ENCODE measurements at places on chromosomes 7 and 10.
A peak's percentile ranks its signal among the peaks of the same experiment; 100 is the strongest.

GRCh38 chr10:97549587-97550322 is 22.8 kb upstream of the ANKRD2 start:
- DNase-seq: peak; percentile 14

- no peak for DNase-seq
Observed at GRCh38 chr10:61987951-61988379, 86.5 kb downstream of the ARID5B start.

DNA sequence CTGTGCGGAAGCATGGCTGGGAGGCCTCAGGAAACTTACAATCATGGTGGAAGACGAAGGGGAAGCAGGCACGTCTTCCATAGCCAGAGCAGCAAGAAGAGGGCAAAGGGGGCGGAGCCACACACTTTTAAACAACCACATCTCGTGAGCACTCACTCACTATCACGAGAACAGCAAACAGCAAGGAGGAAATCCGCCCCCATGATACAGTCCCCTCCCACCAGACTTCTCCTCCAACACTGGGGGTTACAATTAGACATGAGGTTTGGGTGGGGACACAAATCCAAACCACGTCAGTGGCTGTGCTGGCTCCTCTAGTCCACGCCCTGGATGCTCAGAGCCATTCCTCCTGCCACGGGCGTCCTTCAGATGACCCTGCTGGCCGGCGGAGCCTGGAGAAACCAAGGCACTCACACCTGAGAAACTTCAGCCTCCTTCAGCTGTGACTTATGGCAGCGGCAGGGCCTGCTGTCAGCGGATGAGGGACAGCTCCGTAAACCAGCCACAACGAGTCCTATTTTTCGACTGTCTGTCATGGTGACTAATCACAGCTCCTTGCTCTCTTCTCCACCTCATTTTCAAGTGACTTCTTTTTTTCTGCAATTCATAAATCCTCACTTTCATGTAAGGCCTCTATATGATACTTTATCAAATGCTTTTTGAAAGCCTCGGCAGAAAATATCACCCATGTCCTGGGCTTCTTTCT is 167.9 kb upstream of the PFKP start:
- no peak for DNase-seq

GRCh38 chr7:3274131-3274530 is 26.9 kb upstream of the SDK1 start:
- no peak for DNase-seq

GRCh38 chr7:71710442-71710841 is 578.5 kb downstream of the GALNT17 start:
- DNase-seq: no peak

DNA sequence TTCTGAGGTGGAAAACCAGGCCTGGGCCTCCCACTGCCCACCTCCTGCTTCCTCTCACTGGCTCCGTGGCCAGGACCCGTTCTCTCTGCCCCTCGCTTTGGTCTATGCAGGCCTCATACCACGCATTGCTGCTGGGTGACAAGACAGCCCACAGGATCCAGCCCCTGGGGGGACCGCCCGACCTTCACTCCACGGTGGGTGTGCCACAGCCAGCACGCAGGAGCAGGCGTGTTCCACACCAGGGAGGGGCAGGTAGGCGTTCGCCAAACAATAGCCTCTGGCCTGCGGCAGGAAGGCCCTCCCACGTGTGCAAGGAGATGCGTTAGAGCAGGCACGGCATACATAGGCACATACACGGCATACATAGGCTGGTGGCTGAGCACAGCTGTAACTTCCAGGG is 233.4 kb downstream of the WDR37 start:
- DNase-seq: no peak

DNA sequence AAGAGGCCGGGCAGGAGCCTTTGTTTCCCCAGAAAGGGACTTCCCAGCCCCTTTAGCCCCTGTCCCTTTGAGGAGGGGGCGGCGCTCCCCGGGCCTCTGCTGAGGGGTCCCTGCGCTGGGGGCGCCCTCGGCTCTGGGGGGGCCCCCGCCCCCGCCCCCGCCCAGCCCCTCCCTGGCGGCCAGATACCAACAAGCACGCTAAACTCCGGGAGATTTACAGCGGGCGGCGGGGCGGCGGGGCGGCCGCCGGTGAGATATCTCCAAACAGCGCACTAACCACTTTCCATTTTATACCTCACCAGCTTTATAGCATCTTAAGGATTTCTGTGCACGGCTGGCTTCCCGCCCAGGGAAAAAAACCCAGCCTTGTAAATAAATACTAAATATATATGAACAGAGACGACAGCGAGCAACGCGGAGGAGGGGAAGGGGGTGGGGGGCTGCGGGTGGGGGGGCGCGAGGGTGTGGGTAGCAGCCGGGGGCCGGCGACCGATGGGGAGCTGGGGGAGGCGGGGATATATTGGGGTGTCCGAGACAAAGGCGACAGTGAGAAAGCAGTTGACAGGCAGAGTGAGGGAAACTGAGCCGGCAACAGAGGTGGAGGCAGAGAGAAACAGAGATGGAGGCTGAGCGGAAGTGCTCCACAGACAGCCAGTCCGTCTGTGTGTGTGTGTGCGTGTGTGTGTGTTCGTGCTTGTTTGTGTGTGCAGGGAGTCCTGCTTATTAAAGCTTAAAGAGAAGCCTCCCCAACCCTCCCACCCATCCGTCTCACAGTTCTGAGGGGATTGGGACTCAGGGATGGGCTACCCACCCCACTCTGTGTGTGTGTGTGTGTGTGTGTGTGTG is 85.8 kb downstream of the HIF1AN start:
- peak; percentile 13 for DNase-seq

DNA sequence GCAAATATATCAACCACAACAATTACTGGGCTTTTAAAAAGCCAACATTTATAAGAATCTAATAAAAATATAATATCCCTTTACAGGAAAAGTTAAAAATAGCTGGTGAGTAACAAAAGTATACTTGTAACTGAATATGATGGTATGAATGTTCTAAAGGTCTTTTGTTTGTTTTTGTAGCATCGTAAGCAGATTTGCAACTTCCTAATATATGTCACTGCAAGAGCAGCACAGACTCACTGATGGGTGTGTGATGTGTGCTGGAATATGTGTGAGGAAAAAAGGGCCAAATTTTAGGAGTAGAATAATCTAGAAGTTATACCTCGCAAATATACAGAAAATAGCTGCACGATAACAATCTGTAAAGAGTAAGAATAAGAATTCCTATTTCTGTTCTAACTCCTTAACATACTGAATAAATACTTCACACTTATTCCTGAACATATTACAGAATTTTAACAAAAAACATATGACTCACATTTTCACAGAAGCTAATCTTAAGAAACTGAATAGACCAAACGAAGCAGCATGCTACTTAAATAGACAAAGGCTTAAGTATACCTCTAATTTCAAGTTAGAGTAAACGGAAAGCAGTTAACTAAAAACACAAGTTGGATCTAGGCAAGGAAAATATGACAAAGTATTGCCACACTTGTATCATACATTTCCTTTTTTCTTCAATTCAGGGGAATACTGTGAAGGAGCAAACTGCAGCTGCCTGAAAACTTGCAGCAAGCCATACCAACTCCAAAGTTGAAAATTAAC is 9.6 kb downstream of the ETV1 start:
- DNase-seq: peak; percentile 62

GRCh38 chr7:151754142-151754590 is 122.7 kb downstream of the PRKAG2 start:
- DNase-seq: peak; percentile 99

DNA sequence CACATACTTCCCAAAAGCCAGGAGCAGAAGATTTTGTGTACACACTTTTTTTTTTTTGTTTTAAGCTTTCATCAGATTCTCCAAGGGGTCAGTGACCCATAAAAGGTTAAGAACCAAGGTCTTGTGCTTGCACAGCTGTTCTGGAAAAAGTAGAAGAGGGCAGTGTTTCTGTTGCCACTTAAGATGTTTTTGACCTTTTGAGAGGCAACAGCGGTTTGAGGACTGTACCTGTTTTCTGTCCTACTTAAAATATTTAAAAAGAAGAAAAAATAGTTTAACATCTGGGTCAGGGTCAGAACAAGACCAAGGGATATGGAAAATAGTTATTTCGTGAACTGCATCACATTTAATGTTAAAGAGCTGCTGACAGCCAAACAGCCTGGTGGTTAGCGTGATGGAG is 32.9 kb downstream of the AUTS2 start:
- DNase-seq: no peak

GRCh38 chr10:24589265-24589664 is 134.4 kb downstream of the ARHGAP21 start:
- no peak for DNase-seq

DNA sequence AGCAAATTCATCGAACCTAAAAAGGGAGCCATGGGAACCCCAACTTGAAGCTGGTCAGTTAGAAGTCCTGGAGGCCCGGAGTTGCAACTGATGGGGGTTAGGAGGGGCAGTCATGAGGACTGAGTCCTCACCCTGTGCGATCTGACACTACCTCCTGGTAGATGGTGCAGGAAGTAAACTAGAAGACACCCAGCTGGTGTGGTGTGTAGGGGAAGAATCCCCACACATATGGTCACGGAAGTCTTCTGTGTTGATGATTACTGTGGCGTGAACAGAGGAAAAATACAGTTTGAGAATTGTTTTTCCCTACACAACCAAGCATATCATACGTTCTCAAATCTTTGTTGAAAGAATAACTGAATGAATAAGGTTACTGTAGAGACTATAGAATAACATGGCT is 164.6 kb upstream of the KCTD7 start:
- no peak for DNase-seq

DNA sequence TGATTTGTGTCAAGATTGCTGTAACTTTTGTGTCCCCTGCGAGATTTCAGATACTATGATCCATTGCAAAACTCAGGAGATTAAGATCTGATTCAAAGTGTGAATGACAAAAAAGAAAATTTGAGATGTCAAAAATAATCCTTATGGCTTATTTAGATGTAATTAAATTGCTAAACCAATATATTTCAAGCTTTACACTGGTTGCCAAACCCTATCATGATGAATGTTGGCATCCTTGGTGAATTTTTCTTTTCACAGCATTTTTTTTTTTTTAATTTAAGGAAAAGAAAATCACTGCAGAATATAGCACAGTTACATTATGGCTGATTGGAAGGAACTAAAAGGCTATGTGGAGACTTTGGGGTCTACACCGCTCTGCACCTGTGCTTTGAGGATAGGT is 133.5 kb upstream of the PITRM1 start:
- no peak for DNase-seq

DNA sequence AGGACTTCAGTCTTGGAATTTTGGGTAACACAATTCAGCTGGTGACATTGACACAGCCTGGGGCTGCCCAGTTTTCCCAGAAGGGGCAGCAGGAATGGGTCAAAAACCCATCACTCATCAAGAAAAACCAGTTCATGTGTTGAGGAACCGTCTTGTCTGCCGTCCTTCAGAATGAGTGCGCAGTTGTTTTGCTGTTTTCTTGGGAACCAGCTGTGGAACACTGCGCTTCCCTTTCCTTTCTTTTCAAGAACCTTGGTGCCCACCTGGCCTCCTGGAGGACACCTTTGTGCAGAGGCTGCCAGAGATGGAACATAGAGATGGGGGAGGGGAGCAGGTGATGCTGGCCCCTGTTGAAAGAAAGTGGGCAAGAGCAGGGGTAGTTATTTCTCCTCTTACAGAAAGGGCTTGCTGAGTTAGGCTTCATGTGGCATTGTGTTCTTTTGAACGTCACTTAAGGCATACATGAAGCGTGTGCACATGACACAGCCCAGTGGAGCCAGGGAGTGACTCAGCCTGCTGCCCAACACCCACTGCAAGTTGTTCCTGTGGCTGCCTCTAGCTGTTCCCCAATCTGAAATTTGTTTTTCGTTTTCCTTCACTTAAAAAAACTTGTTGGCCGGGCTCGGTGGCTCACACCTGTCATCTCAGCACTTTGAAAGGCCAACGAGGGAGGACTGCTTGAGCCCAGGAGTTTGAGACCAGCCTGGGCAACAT is 87.4 kb upstream of the TNS3 start:
- DNase-seq: peak; percentile 92

GRCh38 chr10:67302701-67303100 is 376.9 kb downstream of the LRRTM3 start:
- DNase-seq: no peak

GRCh38 chr10:83657487-83657886 is 481.8 kb upstream of the GHITM start:
- DNase-seq: no peak

DNA sequence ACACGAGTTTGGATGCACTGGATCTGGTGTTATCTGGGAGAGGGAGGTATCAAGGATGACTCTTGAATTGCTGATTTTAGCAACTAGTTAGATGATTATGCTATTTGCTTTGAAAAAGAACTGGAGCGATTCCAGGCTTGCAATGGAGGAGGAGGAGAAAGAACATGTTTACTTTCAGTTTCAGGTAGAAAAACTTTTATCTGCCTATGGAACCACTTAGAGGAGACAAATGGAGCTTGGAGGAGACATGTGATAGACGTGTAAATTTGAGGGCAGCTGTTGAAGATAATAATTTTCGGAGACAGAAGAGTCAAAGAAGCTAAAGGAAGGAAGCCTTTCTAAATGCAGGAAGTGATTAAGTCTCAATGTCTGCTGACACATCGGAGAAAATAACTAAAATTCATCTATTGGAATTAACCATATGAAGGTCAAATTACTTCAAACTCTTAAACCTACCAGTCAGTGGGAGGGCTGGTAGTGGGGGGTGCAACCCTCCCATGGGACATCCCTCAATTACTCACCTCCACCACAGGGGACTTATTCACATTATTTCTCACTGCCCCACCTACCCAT is 56.4 kb upstream of the GNAI1 start:
- peak; percentile 36 for DNase-seq

GRCh38 chr7:32869716-32870115 is 21.8 kb downstream of the KBTBD2 start:
- no peak for DNase-seq

- no peak for DNase-seq
Observed at GRCh38 chr7:143285470-143285778, 666 bp downstream of the TMEM139 start.
